Esophagus squamous epithelium (tissue), 5 donors: ENCODE measurements at places on chromosomes 11 and 22.

- DNase-seq: no peak
Observed at GRCh38 chr11:101323997-101324396, 194.4 kb upstream of the PGR start.

GRCh38 chr11:118175993-118176777 is at the start of gene SCN2B:
Gene SCN2B (minus strand): TSS chr11:118176639. CDS start chr11:118176431, 208 bp downstream.
- no peak for DNase-seq

GRCh38 chr11:95831198-95831883 is 41.0 kb downstream of the CEP57 start:
- DNase-seq: no peak

GRCh38 chr11:61345170-61345610 is 12.2 kb downstream of the TKFC start:
- DNase-seq: no peak

GRCh38 chr11:66739983-66740382 is 11.0 kb upstream of the SPTBN2 start:
- DNase-seq: no peak

DNA sequence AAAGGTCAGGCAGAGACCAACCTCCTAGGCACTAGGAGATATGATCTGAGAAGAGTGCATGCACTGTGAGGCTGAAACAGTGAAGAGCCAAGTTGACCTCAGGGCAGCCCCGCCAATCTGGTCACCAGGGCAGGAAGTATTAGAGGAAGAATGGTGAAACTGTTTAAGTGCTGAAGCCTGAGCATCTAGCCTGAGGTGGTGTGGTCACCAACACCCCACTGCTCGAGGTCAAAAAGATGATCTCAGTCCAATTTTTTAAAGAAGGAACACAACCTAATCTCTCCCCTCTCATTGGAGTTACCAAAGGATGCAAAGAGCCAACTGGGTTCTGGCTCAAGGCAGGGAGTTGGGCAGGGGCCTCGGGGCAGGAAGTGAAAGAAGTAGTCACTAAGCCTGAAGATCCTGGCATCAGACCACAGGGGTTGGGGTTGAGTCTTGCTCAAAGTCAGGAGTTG is 4.0 kb downstream of the APBB1 start:
- no peak for DNase-seq

DNA sequence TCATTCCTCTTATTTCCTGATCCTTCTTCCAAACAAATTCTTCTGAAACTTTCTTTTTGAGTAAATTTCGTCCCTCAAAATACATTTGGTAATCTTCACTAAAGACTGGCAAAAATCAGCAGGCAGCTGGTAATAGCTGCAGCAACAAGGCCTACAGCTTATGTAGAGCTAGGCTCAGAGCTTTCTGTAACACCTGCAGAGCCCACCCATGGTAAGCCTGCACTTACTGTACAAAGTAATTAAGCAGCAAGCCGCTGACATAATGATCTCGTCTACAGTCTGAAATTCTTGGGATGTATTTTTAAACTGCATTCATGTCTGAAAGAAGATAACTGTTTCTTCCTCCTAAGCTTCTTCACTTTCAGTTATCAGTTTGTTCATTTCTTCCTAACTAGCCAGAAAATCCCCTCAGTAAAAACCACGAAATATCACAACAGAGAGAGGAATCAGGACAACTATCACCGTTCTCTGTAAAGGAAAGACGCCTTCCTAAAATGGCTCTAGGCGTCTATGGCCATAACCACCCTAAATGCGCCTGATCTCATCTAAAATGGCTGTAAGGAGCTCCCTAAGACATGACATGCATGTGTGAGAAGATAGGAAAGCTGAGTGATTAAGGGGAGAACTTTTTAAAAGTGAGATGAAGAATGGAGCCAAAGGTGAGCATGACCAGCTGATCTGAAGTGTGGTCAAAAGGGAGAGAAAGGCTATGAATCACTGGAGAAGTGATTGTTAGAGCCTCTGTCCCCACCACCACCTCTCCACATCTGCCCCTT is 56.2 kb downstream of the DENND5A start:
- no peak for DNase-seq

DNA sequence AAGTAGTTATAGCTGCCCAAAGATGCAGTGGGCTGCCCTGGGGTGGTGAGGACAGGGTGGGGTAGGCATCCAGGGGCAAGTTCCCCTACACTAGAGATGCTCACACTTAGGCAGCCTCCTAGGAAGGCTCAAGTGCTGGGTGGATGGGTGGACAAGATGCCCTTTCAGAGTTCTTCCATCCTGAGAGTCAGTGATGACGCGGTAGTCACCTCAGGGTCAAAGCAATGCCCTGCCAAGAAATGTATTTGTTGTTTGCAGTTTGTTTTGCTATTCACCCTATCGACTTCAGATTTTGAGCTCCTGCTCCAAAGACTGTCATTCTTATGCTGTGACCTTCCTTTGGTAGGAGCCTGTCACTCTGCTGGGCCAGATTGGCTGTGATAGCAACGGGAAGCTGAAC is 18.9 kb downstream of the POLA2 start:
- DNase-seq: no peak
